Fibroblast of skin of scalp (primary cell): ENCODE measurements at places on chromosomes 16 and 17.

DNA sequence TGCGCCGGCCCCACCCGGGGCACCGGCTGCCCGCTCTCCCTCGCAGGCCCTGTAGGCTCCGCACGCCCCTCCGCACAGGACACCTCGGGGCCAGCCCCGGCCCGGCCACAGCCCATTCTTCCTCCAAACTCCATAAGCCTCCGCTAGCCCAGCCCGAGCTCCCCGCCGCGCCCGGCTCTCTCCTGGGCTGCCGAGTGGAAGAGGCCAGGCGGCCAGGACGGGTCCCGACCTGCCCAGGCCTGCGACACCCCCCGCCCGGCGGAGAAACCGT, 397 bp downstream of the NCOR1 start:
- peak; percentile 20 for DNase-seq

DNA sequence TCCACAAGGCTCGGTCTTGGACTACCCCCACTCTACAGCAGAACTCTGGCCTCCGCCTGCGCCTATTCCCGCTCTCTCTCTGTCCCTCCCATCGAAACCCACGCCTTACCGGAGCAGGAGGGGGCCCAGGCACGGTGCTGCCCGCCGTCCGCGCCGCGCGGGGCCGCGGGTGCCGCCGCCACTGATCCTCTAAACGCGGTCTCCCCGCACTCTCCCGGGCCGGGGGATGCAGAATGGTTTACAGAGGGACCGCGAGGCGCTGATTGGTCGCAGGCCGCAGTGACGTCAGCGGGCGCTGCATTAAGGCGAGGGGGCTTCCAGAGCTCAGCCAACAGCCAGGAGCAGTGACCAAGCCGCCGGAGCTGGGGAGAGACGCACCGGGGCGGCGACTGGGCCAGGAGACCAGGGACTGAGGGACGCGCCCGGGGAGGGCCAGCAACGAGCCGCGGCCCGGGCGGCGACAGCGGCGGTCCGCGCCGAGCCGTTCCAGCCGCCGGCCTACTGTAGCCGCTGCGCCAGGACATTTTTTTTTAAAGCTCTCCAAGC, 747 bp upstream of the LHX1 start:
- DNase-seq: no peak

GRCh38 chr17:12983991-12984884, 33.6 kb downstream of the ELAC2 start:
- DNase-seq: peak; percentile 89

DNA sequence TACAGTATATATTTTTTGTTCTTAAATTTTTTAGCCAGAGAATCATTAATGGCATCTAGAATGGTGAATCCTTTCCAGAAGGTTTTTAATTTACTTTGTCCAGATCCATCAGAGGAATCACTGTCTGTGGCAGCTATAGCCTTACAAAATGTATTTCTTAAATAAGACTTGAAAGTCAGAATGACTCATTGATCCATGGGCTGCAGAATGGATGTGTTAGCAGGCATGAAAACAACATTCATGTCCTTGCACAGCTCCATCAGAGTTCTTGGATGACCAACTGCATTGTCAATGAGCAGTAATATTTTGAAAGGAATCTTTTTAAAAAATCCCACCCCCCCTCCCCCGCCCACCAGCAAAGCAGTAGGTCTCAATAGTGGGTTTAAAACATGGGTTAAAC, 51.4 kb downstream of the CACNG1 start:
- peak; percentile 30 for DNase-seq

DNA sequence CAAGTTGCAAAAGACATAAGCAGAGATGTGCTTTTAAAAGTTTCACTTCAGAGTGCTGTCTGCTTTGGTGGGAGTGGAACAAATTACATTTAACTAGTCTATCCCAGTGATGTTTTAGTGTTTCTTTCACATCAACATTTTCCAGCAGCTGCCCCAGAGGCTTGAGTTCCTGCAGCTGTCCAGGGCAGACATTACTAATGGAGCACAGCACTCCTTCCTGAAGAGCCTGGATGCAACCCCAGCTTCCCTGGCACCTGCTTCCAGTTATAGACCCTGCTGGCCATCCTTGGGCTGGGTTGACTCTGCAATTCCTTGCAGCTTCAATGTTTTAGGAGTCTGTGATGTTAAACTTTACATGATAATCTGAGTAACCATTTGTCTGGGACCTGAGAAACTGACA, 61.4 kb upstream of the PIRT start:
- no peak for DNase-seq

GRCh38 chr17:67509390-67510287, 132.6 kb downstream of the PITPNC1 start:
- no peak for DNase-seq

GRCh38 chr17:50931144-50931908, 65.2 kb upstream of the TOB1 start:
- peak; percentile 74 for DNase-seq

GRCh38 chr17:82202981-82203380, 9.7 kb downstream of the CCDC57 start:
- DNase-seq: no peak

DNA sequence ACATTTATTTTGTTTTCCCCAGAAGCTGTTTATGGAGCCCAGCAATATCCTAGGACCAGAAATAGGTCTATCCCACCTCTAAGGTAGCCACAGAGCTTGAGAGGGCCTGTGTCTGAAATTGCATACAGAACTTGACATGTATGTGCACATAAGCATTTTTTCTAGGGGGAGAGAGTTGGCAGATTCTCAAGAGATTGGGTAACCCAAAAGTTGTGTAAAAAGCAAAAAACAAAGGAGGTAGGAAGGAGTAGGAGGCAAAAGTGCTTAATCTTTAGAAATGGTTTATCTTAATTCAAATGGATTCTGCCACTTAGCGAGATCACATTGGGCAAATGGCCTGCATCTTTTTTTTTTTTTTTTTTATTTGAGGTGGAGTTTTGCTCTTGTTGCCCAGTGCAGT, 3.5 kb downstream of the PLK1 start:
- DNase-seq: no peak

DNA sequence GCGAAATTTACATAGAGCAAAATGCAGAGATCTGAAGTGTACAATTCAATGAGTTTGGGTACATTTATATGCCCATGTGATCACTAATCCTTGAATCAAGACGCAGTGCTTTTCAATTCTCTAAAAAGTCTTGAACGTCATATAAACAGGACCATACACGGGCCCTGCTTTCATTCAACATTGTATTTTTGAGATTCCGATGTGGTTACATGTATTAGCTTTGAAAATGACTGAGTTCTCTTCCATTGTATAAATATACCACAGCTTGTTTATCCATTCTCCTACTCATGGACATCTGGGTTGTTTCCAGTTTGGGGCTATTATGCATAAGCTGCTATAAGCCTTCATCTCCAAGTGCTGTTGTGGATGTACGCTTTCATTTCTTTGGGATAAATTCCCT, 45.5 kb downstream of the ZCCHC14 start:
- DNase-seq: peak; percentile 57

DNA sequence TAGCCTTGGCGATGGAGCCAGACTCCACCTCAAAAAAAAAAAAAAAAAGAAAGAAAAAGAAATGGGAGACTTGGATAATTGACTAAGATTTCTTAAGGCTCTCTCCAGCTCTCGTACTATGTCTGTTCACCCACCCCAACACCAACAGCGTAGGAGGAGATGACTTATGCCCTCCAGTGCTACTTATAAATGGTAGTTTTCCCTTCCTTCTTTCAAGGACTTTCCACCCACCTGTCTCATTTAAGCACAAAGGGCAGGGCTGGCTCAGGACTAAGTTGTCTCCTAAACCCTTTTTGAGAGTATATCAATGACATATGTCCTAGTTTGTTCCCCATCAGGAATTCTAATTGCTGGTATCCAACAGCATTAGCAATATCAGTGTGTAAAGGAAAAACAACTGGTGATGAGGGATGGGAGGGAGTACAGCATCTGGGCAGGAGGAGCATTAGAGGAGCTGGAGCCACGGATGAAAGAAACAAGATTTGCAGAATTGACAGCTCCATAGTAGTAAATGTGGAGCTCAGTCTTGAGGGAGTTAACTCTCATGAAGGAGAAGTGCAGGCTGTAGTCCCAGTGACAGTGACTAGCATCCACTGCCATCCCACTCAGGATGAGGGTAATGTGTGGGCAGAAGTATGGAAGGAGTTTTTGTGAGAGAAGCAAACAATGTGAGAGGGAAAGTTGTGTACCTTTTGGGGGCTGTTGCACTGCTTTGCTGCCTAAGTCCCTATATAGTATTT, 17.2 kb downstream of the UBE2Z start:
- no peak for DNase-seq

GRCh38 chr17:60601447-60602384, 1.7 kb downstream of the PPM1D start:
- DNase-seq: peak; percentile 80

- no peak for DNase-seq
Observed at GRCh38 chr17:19646788-19647696, 1.5 kb upstream of the ALDH3A2 start.

GRCh38 chr17:57357830-57358430, 101.6 kb downstream of the MSI2 start:
- no peak for DNase-seq

DNA sequence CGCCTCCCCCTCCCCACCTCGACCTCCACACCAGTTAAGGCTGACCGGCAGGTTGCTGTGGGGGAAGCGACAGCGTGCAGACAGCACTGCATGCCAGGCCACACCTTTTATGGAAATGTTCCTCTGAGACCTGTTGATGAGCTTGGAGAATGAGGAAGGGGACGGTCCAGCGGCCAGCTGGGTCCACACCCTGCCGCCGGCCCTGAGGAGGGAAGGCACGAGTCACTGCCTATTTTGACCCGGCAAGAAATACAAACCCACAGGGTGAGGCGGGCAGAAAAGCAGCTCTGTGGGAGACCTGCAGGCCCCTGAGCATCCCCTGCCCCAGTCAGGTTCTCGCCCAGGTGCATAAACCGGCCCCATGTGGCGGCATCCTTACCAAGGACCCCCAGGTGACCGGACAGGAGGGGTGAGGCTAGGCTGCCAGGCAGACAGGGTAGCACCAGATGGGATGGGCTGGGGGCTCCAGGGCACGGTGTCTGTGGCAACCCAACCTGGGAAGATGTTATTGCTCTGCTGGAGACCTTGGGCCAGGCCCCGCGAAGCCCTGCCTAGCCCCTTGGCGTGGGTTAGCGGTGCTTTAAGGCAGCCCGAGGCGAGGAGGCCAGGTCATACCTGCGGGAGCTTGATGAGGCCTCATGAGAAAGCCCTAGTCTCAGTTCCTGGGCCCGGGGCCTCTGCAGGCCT, 12.7 kb downstream of the NATD1 start:
- DNase-seq: no peak

DNA sequence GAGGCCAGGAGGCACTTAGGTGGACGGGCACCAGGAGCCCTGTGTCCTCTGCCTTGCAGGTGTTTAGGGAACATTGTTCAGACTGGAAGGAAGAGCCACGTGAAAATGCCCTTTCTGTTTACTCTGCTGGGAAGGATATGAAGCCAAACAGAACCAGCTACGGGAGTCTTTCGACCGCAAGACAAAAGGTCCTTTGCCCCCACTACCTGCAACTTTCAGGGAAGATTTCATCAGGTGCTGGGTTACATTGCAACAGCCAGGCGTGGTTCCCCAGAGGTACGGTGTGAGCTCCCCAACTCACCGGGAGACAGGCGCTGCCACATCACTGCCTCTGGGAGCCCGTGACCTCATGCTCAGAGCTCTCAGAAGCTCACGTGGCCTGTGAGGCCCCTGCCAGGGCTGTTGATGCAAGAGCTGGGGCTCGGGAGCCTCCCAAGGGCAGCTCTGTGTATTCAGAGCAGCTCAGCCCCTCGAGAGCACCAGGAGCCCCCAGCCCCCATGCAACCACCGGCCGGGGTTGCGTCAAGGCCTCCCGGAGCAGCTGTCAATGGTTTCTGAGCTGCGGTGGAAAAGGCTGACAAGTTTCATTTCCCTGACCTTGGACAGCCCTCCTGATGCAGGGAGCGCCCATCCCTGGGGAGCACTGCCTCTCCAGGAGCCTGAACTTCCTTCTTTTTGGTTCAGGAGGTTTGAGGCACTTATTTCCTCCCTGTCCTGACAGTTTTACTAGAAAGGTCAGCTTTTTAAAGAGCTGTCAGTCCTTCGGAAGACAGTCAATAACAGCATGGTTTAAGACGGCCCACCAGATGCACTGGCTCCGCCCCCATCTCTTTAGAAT, 42.1 kb downstream of the TBC1D16 start:
- peak; percentile 96 for DNase-seq

DNA sequence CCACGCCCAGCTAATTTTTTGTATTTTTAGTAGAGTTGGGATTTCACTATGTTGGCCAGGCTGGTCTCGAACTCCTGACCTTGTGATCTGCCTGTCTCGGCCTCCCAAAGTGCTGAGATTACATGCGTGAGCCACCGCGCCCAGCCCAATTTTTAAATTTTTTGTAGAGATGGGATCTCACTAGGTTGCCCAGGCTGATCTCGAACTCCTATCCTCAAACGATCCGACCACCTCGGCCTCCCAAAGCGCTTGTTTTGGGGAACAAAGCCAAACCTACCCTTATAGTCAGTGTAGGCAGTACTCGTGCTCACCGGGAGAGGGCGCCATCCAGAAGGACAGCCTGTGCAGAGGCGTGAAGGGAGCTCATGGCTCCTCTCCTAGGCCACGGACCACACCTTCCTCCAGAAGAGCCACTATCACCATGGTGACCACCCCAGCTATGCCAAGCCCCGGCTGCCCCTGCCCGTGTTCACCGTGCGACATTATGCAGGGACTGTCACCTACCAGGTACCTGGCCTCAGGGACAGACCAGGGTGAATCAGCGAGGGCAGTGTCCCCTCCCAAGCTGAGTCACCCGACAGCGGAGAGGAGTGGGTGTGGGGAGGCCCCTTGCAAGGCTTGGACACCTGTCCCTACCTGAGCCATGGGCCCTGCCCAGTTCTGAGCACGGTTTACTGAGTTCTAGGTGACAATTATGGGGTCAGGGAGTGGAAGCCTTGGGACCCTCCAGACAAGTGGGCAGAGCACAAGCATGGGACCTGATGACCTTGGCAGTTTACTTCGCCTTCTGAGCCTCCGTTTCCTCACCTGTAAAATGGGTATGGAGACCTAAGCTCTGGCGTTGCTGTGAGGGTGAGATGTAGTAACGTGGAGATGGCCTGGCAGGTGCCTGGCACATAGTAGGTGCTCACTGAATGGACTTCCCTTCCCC, 13.7 kb downstream of the MYO15B start:
- DNase-seq: peak; percentile 34

DNA sequence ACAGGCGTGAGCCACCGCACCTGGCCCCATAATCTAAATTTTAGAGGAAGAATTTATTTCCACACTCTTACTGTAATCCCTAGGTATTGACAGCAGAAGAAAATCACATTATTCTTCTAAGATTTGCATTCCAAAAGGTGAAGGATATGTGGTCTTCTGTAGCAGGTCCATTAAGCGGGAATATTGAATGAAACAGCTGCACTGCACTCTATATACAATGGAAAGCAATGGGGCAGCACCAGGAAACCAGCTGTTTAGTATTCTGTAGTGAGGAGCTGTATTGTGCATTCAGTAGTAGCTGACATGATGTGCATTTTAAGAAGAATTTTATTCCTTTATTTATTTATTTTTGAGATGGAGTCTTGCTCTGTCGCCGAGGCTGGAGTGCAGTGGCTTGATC, 49.6 kb downstream of the PSMD12 start:
- DNase-seq: no peak

- no peak for DNase-seq
Observed at GRCh38 chr17:8069587-8069860, 18.0 kb downstream of the ALOX12B start.
